ENCODE measurements at places on chromosomes 13 and 19.

DNA sequence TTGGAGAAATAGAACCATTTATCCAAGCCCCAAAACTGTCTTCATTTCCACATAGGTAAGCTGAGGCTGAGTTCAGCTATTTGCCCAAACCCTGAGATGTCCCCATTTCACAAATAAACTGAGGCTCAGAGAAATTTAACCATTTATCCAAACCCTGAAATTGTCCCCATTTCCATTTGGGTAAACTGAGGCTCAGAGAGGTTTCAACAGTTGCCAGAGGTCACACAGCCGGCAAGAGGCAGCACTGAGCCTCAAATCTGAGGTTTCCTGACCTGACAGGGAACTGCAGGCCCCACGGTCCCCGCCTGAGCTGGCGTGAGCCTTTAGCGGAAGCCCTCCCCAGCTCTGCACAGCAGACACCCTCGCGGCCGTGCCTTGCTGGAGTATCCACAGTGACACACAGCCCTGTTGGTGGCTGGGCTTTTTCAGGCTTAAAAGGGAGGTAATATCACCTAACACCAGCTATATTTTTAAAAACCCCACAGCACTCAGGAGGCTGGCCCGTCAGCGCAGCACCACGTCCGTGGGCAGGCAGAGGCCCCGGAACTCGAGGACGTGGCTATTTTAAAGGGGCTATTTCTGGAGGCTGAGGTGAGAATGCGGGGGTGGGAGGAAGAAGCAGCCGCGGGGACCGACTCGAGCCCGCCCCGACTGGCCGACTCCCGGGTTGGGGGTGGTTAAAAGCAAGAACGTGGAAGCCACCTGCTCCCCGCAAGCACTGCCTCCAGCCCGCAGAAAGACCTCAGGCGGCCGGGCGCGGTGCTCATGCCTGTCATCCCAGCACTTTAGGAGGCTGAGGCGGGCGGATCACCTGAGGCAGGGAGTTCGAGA lies 18.5 kb downstream of the PTPRS start:
- DNase-seq: no peak

DNA sequence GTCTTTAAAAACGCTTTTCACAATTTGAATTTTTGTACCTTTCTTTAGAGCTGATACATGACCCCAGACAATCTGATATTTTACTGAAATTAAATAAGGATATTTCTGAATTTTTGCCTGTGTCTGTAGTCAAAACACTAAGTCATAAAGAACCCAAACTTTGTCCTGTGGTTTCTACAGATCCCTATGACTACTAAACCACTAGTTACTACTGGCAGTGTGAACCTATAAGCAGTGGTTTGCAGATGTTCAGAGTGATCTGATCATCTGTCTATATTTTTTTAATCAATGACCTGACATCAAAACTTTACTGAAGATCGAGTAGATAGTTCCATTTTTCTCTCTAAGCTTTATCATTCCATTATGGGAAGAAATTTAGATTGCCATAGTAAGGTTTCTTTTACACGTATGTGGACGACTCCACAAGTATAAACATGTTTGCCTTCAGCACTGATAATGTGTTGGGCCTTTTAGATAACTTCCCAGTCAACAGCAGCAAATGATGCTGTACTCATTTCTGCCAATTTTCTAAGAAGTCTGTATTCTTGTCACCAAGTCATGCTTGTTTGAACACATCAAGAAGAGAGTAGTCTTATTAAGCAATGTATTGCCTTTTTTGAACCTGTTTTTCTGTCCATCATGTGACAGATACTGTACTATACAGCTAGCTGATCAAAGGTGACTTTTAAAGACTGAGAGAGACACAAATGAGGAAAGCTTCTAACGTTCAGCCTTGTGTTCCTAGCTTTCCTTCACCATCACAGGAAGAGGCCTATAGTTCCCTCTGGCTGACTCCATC lies 21.8 kb downstream of the POLR1D start:
- no peak for DNase-seq

GRCh38 chr19:31054430-31054829 lies 294.8 kb downstream of the TSHZ3 start:
- DNase-seq: peak; percentile 5

DNA sequence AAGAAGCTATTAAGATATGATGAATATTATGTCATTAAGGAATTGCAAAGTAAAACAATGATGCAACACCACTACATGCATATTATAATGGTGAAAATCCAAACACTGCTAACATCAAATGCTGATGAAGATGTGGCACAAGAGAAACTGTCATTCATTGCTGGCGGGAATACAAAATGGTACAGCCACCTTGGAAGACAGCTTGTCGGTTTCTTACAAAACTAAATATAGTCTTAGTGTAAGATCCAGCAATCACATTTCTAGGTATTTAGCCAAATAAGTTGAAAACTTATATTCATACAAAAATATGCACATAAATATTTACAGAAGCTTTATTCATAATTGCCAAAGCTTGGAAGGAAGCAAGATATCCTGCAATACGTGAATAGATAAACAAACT lies 114.9 kb upstream of the EDNRB start:
- no peak for DNase-seq

DNA sequence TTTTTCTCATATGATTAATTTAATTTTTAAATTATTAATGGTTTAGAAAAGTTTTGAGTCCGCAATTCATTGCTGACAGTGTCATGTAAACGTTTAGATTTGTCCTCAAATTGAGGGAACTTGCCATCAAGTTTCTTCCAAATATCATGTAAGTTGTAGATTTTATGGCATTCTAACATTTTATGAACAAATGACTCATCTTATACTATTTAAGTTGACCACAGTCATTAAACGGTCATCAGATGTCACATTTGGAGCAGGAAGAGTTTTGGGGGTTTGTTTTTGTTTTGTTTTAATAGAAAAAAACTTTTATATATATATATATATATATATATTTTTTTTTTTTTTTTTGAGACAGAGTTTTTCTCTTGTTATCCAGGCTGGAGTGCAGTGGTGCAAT lies 4.3 kb downstream of the ZNF114 start:
- no peak for DNase-seq

- DNase-seq: no peak
These were observed 353.4 kb downstream of the OLFM4 start for GRCh38 chr13:53382008-53382407.

DNA sequence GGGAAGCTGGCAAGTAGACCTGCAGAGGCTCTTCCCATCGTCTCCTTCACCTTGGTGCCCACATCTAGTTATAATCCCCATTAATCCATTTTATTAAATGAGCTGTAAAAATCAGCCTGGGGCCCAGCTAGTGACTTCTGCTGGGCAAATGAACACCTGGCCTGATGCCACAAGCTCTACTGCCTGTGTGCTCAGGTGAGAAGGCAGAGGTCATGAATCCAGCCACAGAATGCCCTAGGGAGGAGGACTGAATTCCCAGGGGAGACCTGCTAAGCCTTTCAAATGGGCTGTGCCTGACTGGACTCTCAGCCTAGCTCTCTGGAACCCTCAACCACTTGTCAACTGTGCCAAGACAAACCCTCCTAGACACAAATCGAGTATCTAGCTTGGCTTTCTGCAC lies 74.0 kb downstream of the PDS5B start:
- no peak for DNase-seq

GRCh38 chr13:36910545-36910944 lies 9.5 kb downstream of the SMAD9 start:
- DNase-seq: no peak

- no peak for DNase-seq
These were observed 21.2 kb downstream of the WTIP start for GRCh38 chr19:34502582-34503411.

DNA sequence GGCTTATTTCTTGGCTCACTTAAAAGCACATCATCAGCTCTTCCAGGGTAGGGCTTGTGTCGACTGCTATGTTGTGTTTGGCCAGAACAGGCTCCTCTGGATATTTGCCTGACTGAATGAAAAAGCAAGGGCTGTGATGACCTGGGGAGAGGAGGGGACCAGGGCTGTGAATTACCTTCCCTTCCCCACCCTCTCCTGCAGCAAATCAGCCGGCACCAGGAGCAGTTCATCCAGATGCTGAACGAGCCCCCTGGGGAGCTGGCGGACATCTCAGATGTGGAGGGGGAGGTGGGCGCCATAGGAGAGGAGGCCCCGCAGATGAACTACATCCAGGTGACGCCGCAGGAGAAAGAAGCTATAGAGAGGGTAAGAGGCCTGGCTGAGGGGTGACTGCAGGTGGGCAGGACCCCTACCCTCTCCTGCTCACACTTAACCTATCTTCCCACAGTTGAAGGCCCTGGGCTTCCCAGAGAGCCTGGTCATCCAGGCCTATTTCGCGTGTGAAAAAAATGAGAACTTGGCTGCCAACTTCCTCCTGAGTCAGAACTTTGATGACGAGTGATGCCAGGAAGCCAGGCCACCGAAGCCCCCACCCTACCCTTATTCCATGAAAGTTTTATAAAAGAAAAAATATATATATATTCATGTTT lies 4.4 kb downstream of the GADD45GIP1 start:
- no peak for DNase-seq

- DNase-seq: no peak
These were observed 1224.9 kb upstream of the SPRY2 start for GRCh38 chr13:81565849-81566248.

- peak; percentile 73 for DNase-seq
These were observed 7.5 kb downstream of the RASA3 start for GRCh38 chr13:114124921-114125320.
